Thymus (tissue), 14 donors: ENCODE measurements at places on chromosomes 12 and 14. TPM values are rescaled to one million over a fixed set of nuclear protein-coding genes. Genes with fewer than 3 reads are reported as not detected.

The HCAR2 gene
- 4.3 TPM for polyA plus RNA-seq

The PTCSC3 gene
- not detected for polyA plus RNA-seq

The RASAL1 gene
- polyA plus RNA-seq: 3.7 TPM

The ANKRD33 gene
- polyA plus RNA-seq: 0.02 TPM

The RAD51AP1 gene
- 3.4 TPM for polyA plus RNA-seq

The MARK3 gene
- 91.6 TPM for polyA plus RNA-seq

The UNC79 gene
- 0.11 TPM for polyA plus RNA-seq

The FAM186B gene
- polyA plus RNA-seq: 0.09 TPM

The MANSC4 gene
- polyA plus RNA-seq: 0.11 TPM

The OR6S1 gene
- polyA plus RNA-seq: not detected

The SMIM41 gene
- 0.14 TPM for polyA plus RNA-seq

The CD9 gene
- 198 TPM for polyA plus RNA-seq

The LRRC10 gene
- 0.05 TPM for polyA plus RNA-seq

The GPR84 gene
- 0.62 TPM for polyA plus RNA-seq
